ENCODE measurements at places on chromosomes 3 and 15.
A peak's percentile ranks its signal among the peaks of the same experiment; 100 is the strongest.

- DNase-seq: no peak
Measured at GRCh38 chr15:63420333-63420747, 38.7 kb upstream of the CA12 start.

- DNase-seq: no peak
Measured at GRCh38 chr3:107373896-107374295, 3.3 kb upstream of the CCDC54 start.

DNA sequence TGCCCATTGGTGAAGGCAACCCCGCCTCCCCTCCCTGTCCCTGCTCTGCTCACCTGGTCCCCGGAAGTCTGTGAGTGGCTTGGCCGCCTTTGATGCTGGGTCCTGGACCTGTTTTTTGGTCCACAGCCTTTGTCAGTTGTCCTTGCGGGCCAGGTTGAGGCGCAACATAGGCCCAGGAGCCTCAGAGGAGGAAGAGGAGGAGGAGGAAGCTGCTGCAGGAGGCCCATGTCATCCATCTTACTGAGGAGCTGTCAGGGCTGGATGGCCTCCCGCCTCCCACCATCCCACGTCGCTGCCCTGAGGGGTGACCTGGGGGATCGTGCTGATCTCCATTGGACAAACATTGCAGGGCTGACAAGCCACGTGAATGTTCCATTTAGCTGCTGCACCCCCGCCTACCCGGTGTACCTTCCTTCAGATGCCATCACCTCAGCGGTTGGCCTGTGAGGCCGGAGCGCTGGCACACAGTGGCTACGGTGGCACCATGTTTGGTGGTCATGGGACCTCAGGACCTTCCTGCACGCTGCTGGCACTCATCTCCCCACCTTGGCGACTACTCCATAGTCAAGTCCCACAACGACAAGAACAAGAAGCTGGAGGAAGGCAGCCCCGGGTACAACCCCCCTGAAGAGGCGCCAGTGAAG, 106.3 kb downstream of the SMAD6 start:
- DNase-seq: no peak

DNA sequence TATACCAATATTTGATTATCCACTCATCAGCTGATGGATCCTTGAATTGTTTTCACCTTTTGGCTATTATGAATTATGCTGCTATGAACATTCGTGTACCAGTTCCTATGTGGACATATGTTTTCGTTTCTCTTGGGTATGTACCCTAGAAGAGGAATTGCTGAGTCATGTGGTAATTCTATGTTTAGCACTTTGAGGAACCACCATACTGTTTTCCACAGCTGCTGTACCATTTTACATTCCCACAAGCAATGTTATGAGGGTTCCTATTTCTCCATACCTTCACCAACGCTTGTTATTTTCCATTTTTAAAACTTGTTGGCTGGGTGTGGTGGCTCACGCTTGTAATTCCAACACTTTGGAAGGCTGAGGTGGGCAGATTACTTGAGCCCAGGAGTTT, 62.9 kb downstream of the RPLP1 start:
- DNase-seq: no peak

- no peak for DNase-seq
Measured at GRCh38 chr15:89797678-89798201, 16.9 kb downstream of the ANPEP start.

- no peak for DNase-seq
Measured at GRCh38 chr3:140442621-140443020, 235.2 kb upstream of the TRIM42 start.

DNA sequence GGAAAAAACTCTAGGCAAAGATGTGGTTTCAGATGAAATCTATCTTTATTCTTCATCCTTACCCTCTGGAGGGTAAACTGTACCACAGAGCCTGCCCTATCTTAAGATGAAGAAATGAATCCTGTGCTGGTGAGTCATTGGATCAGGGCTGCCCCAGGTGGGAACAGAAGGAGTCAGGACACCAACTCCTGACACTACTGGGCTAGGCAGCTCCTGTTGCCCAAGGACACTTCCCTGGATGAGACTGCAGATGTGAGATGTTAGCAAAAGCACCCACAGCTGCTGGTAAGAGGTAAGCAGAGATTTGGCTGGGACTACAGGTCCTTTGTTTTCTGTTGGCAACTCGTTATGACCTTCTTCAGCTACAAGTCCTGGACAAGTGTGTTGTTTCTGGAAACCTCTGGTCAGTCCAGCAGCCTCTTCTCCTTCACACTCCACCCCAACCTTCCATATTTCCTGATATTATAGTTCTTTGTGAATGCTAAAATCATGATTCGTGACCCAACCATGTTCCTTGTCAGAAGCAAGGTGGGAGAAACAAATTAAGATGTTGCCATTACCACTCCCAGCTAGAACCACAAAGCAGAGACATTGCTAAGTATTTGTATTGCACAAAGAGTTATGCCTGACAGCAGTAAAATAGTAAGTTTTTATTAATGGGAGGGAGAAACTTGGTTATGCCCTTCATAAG, 104.2 kb upstream of the TGFBR2 start:
- DNase-seq: no peak

DNA sequence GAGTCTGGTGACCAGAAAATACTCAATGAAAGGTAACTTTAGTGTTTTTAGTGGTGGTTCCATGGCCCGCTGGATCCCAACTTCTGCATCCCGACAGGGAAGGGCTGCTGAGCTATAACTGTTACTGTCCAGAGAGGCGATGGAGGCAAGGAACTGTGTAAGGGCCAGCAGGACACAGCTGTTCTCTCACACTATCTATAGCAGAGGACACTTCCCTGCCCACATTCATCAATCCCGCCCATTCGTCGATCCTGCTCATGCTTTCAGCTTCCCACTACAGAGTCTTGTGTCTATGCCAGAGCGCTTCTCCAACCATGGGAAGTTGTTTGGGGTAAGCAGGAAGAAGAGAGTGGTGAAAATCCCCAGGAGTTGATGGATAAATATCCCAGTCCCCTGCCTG, 8.4 kb downstream of the COLQ start:
- no peak for DNase-seq

GRCh38 chr15:76439542-76439941, 103.0 kb downstream of the ISL2 start:
- no peak for DNase-seq

DNA sequence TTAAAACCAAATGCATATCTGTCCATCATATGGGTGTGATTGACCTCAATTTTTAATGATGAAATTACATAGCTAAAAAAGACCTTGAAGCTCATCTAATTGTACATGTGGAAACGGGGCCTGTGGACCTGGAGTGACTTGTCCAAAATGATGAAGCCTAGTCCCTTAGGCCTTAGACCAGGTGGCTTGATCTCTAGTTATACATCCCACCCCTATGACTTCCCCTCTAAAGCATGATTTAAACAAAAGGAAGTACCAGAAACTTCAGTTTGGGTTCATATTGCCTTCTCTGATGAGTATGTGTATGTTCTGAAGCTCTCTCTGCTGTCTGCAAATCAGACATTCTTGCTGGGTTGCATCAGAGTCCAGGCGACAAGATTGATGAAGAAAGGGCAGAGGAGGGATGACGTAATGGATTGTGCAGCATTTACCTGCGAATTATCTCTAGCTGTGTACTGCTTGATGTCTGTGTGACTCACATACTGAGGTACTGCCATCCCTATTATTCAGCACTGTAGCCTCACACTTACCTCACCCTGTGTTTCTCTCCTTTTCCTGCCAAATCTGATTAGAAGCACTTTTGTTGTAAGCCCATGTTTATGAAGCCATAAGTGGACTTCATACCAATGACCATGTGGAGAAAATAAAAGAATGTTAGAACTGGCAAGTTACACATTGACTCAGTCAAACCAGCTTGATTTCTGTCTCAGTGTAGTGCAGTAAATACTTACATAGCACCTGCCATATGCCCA, 111.5 kb downstream of the FILIP1L start:
- DNase-seq: no peak

- DNase-seq: no peak
Measured at GRCh38 chr3:13238687-13239466, 165.6 kb upstream of the IQSEC1 start.

DNA sequence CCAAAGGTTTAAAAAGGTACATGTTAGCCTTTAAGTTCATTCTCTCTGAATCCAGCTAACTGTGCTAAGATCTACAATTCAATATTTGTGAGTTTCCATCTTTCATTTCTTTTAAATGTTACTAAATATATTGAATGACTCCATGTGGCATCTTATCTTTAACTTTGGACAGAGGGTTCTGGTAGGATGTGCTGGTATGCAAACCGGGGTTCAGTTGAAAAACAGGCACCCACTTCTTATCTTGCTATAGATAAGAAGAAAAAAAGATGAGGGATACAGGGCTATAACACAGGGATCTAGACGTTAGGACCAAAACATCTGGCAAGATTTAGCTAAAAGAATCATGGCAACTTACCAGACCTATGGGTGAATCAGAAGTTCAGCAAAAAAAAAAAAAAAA, 538.3 kb downstream of the EDEM1 start:
- no peak for DNase-seq

DNA sequence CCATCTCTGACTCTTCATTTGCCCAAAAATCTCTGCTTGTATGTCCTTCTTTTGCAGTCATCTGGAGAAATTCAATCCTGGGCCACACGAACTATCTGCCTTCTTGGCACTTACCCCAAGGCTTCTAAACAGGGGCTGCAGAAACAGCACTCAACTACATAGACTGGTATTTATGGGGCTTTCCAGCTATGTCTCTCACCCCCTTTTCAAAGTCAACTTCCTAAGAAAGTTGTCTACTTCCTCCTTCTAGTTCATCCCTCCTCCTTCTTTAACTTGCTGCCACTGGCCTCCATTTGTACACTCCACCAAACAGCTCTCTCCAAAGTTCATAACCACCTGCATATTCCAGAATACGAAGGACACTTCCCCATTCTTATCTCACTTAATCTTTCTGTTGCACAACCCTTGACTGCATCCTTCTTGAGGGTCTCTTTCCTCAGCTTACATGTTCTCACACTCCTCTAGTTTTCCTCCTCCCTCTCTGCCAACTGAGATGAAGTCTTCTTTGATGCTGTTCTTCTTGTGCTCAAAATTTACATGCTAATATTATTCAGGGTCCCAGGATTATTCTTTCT, 55.2 kb downstream of the PLD1 start:
- DNase-seq: no peak

- no peak for DNase-seq
Measured at GRCh38 chr3:153437666-153438065, 275.6 kb downstream of the RAP2B start.

GRCh38 chr15:82566690-82567089, 26.4 kb upstream of the RPS17 start:
- no peak for DNase-seq

DNA sequence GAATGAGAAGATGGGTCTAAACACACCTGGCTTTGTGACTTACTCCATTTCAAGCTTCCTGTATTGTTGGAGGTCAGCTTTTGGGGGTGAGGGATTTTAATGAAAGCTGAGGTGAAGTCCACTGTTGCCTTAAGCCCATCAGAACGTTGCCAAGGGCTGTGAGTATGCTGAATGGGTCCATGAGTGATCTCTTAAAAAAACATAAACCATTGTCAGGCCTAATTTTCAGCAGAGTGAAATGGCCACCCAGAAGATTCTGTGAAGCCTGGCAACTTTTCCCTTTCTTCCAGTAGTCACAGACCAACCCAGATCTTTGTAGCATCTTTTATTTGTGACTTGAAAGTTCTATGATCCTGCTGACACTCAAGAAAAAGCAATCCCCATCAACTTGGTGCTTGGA, 87.0 kb downstream of the SMAD3 start:
- DNase-seq: no peak

- no peak for DNase-seq
Measured at GRCh38 chr3:157594413-157594812, 91.2 kb upstream of the VEPH1 start.

- peak; percentile 56 for DNase-seq
Measured at GRCh38 chr15:74438721-74439316, 5.1 kb upstream of the SEMA7A start.

DNA sequence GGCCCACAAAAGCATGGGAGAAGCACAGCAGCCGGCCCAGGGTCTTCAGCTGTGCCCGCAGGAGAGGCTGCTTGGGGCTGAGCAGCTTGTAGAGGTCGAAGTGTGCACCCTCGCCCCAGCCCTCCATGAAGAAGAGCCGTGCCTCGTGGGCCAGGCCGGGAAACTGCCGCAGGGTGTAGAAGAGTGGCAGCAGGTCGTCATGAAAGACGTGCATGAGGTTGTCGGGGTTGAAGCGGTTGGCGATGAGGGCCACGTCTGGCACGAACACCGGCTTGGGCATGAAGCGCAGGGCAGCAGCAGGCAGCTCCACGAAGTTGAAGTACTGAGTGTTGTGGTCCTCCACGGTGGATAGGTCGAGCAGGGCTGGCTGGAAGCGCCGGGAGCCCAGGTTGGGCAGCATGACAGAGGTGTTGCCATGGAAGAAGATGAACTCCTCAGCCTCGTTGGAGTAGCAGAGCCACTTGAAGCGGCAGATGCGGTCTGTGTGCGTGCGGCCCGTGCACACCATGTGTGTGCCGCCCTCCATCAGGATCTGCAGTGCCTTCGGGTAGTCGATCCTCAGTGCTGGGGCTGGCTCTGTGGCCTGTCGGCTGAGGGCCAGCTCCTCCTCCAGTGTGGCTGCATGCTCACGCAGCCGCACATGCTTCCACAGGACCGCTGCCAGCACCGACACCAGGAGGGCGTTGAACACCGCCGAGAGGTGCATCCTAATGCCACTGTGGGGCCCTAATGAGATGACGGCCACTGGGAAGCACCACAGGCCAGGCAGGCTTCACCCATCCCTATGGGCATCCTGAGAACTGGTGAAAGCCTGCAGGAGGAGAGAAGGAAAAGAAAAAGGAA, 24.9 kb downstream of the POMGNT2 start:
- no peak for DNase-seq

DNA sequence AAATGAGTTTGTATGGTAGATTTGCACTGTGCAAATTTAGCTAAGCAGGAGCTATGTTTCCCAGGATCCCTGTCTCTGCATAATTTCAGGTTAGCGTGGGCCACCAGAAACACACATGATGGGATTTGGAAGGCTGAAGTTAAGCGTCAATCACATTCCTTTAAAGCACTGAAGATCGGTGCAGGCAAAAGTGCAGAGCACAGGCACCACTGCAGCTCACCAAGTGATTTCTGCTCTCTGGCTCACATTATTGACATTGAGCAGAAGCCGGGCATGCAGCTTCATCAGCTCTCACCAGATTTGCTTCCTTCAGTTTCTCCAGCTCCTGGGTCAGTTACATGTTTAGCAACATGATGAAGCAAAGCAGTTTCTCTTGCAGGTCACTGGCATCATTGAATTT, 256.4 kb upstream of the TGFBR2 start:
- DNase-seq: no peak

DNA sequence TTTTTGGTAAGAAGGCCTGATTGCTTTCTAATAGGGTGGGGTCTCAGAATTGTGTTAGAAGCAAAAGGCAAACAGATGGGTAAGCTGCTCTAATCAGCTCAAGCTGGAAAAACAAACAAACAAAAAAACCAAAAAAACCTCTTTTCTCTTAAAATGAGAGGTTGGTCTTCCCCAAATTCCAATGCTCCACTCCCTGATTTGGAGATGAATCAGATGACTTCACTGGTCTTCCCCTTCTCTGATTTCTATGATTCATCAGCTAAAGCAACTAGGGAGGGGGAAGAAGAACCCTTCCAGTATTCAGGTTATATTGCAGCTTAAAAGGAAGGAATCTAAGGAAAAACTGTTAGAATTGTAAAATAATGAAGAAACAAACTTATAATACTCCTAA, 9.6 kb upstream of the ANXA2 start:
- DNase-seq: no peak

Measured in stimulated activated CD8-positive, alpha-beta memory T cell treated with anti-CD3 and anti-CD28 coated beads, Interleukin-4, amount 100 ng/mL, for 4 hours (primary cell).